AG08395 (cell line): ENCODE measurements at places on chromosomes 2 and 18.

DNA sequence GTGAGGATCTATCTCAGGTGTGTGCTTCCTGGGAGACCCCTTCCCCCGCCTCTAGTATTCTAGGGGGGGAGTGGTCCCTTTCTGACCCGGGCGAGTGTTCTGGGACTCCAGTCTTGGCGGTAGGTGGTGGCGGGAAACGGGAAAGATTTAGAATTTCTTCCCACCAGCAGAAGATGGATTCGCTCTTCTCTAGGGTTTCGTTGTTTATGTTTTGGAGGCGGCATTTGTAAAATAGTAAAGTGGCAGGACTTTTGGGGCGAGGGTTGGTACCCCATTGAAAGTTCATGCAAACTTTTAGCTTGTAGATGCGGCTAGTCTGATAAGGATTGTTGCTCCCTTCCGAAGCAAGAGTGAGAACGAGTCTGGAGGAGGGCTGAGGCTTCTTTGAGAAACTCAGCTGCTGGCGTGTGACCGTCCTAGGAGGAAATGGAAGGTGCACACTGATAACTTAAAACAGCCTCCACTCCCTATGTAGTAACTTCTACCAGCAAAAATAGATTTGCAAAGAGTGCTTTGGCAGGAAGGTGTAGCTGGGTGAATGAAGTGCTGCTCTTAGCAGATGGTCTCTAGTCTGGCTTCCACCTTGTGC lies 412 bp downstream of the GPD2 start:
- DNase-seq: no peak

GRCh38 chr18:23776306-23776705 lies 87.1 kb downstream of the LAMA3 start:
- no peak for DNase-seq

- DNase-seq: no peak
These were observed 259.7 kb downstream of the TCF4 start for GRCh38 chr18:55328301-55328700.

- no peak for DNase-seq
These were observed 797.4 kb downstream of the CNTNAP5 start for GRCh38 chr2:124822516-124822915.

GRCh38 chr2:164678631-164679149 lies 57.4 kb upstream of the GRB14 start:
- no peak for DNase-seq

DNA sequence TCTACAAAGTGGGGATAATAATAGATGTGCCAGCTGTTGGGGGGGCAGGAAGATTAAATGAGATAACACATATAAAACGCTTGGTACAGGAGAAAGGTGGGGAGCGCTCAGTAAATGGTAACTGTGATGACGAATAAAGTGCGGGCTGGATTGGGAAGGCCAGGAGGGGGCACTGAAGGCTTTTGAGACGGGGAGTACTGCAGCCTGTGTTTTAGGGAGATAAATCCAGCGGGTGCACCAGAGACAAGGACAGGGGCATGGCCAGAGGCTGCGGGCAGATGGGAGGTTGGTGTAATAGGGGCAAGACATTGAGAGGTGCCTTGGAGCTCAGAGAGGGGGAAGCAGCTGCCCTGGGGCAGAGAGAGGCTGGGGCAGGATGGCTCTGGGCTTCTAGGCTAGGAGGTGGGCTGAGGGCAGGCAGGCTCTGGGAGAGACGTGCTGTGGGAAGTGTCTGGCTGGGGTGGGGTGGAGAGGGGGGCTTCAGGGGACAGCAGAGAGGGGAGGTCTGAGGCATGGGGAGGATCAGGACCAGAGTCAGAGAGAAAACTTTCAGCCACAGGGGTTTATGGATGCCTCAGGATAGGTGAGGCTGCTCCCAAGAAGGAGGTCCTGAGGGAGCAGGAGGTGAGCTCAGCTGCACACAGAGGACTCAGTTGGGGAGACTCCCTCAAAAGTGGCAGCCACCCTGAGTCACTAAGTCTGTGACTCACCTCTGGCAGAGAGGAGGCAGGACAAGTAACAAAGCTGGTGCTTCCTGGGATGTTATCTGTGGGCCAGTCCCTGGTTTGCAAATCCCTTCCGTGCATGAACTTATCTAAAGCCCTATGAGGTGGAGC lies 18.8 kb downstream of the TEX44 start:
- peak; percentile 87 for DNase-seq

- DNase-seq: no peak
These were observed 71.3 kb upstream of the NRXN1 start for GRCh38 chr2:51103205-51103604.

DNA sequence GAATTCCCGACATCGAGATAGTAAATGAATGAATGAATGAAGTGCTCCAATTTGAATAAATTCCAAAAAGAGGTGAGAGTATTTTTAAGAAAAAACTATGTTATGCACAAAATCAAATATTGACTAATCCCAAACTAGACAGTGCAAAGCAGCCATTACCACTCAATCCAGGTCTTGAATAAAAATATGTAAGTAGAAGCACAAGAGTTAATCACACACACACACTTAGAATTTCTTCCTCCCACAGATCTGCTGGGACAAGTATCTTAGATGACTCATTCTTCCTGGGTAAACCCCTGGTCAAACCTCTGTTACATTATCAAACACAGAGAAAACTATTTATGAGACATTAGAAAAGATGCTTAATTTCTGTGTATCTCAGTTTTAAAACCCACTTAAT lies 102.0 kb downstream of the PLA2R1 start:
- peak; percentile 75 for DNase-seq

- no peak for DNase-seq
These were observed 541.8 kb upstream of the CDH2 start for GRCh38 chr18:28718696-28719095.

- DNase-seq: no peak
These were observed 177.7 kb upstream of the OSR1 start for GRCh38 chr2:19536136-19536535.

- no peak for DNase-seq
These were observed 24.2 kb downstream of the SH3RF3 start for GRCh38 chr2:109153005-109153784.

DNA sequence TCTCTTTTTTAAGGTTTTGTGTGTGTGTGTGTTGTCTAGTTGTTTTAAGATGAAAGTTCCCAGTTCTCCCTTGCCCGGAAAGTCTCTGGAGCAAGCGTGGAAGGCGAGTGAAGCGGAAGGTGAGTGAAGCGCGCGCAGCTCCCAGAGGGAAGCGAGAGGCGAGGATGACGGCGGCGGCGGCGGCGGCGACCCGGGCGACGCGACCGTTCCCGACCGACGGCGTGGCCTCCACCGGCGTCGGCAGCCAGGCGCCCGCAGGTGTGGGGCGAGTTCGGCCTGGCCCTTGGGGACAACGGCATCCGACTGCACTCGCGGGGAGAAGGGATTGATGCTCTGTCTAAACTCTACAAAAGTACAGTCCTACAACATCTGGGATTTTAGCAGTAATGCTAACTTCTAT lies 321.9 kb downstream of the CELF4 start:
- no peak for DNase-seq

- DNase-seq: no peak
These were observed 26.2 kb downstream of the R3HDM1 start for GRCh38 chr2:135557530-135557929.

- DNase-seq: no peak
These were observed 10.4 kb upstream of the DOCK10 start for GRCh38 chr2:225052703-225053102.

DNA sequence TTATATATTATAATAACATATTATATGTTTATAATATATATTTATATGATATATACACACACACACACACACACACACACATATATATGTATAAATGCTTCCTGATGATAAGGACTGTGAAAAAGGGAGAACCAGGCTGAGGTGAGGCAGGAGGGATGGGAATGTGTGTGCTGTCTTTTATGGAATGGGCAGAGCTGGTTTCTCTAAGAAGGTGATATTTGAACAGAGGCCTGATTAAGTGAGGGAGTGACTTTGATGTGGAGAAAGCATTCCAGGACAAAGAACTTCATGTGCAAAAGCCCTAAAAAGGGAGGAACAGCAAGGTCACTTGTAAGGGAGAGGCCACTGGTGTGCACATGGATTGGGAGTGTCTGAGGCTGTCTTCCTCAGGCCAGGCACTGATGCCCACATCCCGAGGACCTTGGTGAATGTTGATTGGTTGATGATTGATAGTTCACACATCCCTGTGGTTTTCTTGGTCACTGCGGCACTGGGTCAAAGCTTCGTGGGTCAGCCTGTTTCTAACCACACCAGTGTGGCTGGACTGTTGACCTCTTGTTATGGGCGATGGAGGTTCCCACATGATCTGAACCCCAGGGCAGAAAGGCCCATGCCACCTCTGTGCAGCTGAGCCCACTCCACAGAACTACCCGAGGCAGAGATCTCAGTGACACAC lies 196.9 kb downstream of the MYCN start:
- no peak for DNase-seq

DNA sequence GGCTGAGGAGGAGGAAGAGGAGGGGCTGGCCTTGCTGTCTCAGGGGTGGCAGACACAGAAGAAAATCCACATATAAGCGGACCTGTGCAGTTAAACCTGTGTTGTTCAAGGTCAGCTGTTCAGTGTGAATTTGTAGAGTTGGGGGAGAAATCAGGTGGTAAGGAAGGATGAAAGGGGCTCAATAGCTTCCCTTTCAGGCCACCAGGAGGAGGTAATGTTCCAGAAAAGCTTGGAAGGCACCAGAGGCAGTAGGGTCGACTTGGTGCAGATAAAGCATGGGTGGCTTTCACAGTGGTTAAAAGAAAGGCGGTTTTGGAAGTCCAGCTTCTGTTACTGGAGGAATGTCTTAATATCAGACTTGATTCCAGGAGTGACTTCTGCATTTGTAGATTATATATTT lies 167.4 kb downstream of the THSD7B start:
- no peak for DNase-seq

DNA sequence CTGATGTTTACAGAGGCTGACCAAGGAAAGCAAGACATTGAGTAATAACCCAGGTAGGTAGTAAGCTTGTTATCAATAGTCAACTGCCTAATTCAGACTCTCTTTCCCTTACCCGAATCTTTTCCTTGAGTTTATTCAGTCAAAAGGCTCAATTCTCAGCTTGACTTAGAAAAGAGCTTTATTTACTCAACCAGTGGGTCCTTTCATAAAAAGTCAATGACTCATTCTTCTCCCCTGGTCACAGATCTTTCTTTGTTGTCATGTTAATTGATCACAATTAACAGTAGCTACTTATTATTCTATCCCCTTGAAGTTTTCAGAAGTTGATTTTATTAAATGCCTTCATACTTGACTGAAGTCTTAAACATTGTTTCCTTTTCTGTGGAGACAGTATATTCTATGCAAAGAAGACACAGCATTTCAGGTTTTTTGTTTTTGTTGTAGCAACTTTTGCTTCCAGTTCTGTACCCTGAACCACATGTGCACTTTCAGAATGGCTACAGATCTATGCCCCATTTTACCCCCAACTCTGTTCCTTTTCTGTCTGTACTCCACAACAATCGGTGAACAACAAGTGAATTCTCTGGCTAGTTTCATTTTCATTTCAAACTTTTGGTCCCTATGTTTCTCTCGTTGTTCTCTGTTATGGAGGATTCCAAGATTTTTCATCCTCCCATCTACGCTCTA lies 428.3 kb downstream of the NCKAP5 start:
- no peak for DNase-seq

DNA sequence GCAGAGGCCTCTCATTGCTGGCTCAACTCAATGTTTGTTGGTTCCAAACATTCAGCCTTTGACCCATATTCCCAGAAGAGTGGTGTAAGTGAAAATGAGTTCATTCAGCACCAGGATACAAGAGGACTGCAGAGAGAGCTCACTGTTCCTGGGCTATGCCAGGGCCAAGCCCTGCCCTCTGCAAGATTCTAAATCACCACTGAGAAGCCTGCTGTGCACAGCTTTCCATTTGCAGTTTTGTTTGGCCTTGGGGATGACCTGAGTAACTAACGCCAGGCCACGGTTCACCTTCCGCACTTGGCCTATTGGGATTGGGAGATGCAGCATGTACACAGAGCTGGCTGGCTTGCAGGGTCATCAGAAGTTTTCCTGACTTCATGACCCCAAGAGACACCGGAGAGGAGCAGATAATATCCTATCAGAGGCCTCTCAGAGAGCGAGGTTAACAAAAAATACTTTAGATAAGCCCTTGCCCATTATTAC lies 12.6 kb downstream of the GKN1 start:
- no peak for DNase-seq

GRCh38 chr2:29570539-29570938 lies 350.8 kb downstream of the ALK start:
- DNase-seq: no peak
